ENCODE measurements at places on chromosomes 12 and 14.

GRCh38 chr14:66365388-66365787, 120.8 kb upstream of the CCDC196 start:
- no peak for DNase-seq

- DNase-seq: no peak
Measured at GRCh38 chr14:69712599-69713088, 54.3 kb upstream of the SRSF5 start.

GRCh38 chr14:32784405-32784804, 154.3 kb upstream of the NPAS3 start:
- no peak for DNase-seq

GRCh38 chr14:59215322-59215721, 26.9 kb downstream of the DAAM1 start:
- no peak for DNase-seq

- no peak for DNase-seq
Measured at GRCh38 chr14:102909911-102910310, 12.6 kb upstream of the AMN start.

GRCh38 chr14:69610874-69611171, 573 bp upstream of the SUSD6 start:
- no peak for DNase-seq

- DNase-seq: no peak
Measured at GRCh38 chr12:102215992-102216691, 18.5 kb upstream of the PMCH start.

DNA sequence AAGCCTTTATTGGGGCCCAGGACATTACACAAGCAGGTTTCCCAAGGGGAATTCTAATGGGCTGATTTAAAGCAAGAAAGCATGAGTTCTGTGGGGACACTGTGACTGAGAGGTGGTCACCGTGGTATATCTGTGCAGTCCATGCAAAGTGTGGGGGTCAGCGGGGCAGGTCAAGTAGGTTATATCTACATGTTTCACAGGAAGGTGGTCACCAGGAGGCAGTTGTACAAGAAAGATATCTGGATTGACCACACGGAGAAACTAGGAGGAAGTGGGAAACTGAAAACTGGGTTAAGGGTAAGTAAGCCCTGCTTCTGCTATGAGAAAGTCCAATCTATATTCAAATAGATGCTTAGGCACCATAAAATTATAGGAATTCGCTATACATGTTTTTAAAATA, 77.8 kb upstream of the CNOT2 start:
- no peak for DNase-seq

GRCh38 chr14:42437809-42438208, 831.1 kb downstream of the LRFN5 start:
- DNase-seq: no peak

DNA sequence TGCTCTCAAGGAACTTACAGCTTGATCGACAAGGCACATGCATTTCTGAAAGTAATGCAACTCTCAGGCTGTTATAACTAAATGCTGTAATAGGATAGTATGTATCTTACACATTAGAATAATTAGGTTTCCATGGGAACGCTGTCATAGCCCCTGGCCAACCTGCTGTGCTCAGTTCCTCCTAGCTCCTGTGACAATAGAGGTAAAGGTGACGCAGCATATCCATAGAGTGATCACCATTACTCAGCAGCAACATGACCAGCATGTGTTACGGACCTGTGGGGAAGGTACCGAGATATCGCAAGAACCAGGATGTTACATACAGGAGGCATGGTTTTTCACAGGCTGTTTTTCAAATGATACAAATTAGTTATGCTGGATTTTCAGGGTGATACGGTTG, 150.7 kb downstream of the CAND1 start:
- no peak for DNase-seq

GRCh38 chr12:123442774-123443173, 6.3 kb upstream of the RILPL2 start:
- DNase-seq: no peak

GRCh38 chr14:86305058-86305457, 775.1 kb downstream of the FLRT2 start:
- DNase-seq: no peak

DNA sequence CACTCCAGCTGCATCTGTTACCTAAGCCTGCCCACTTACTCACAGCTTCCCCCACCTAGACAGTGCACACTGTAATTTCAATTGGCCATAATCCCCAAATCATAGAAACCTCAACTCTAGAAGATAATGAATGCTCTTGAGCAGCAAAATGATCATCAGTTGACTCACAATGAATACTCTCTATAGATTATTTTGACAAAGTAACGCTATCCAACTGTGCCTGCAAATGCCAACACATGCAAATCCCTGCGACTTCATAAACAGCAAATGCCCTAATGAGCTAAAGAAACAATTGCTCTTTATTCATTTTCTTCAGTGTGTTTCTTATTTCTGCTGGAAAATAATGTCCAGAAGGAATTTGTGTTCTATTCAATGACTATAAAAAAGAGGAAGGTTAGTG, 319.5 kb downstream of the PAWR start:
- no peak for DNase-seq

- DNase-seq: no peak
Measured at GRCh38 chr12:77914081-77914488, 83.4 kb downstream of the NAV3 start.

DNA sequence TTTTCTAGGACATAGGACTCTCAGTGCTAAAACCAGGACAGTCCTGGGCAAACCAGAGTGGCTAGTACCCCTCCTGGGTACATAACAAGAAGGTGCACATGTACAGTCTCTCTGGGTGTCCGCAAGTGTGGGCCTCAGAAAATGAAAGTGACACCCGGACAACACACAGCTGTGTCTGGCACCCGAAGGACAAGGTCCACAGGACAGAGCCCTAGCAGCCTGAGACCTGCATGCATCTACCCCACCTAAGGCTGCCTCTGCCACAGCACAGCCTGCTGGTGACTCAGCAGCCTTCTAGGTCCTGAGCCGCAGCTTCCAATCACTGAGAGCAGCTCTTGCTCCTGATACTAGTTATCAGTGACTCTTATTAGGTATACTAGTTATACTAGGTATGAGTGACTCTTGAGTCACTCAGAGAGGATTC, 784.1 kb upstream of the TBX3 start:
- DNase-seq: no peak

GRCh38 chr14:78484028-78484427, 313.9 kb downstream of the NRXN3 start:
- DNase-seq: no peak

DNA sequence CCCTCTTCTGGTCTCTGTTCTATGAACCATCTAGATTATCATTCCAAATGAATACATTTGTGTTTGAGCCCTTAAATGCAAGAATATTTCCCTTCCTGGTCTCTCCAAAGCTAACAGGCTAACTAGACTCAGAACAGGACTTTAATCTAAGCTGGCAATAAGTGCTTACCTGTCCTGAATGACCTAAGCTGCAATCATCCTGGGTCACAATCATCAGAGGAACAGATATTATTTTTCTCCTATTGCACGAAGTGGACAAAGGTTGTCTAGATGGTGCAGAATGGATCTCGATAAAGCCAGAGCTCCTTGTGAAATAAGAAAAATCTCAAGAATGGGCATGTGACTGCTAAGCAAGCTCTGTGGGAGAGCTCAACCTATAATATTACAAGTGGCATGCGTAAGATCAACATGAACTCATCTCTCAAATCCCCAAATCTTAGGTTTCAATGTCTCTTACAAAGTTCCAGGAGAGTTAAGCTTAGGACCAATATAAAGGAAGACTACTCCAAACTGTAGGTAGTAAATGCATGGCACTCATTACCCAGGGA, 10.6 kb upstream of the NUMB start:
- DNase-seq: no peak

DNA sequence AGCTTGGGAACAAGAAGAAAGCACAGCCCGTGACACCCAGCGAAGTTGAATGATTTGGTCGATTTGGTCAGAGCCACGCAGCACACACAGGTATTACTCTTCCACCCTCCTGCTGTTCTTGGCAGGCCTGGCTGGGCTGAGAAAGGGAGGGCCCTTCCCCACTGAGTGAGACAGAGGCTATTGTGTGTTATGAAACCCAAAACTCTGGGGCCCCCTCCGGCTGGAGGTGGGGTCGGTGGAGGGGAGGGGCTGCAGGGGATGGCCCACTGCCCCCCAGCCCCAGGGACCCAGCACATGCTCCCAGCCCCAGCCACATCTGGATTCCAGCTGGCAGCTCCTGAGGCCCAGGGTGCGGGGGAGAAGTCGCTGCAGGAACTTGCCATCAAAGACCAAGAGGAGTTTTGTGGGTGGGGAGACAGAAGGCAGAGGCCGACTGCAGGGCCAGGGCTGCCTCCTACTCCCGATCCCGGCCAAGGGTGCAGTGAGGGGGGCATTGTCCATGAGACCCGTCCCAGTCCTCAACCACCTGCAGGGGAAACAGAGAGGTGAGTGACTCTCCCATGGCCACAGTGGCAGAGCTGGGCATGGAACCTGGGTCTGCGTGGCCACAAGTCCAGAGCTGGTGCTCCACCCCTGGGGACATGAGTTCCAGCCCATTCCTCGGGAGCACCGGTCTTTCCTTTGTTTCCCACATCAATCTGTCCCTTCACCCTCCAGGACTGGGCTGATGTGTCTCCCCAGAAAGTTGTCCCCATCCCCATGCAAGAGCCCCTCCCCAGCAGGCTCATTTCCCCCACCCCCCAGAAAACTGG, 8.7 kb downstream of the TMEM119 start:
- DNase-seq: no peak

GRCh38 chr14:81033698-81034240, 78.3 kb downstream of the TSHR start:
- DNase-seq: no peak

GRCh38 chr12:15897433-15897832, 13.7 kb upstream of the DERA start:
- no peak for DNase-seq

- DNase-seq: peak; percentile 94
Measured at GRCh38 chr12:53696285-53696654, 20.4 kb upstream of the ATP5MC2 start.

GRCh38 chr12:113727651-113728061, 238.5 kb downstream of the RBM19 start:
- DNase-seq: no peak

GRCh38 chr12:94754653-94755052, 104.3 kb upstream of the TMCC3 start:
- DNase-seq: no peak

- DNase-seq: no peak
Measured at GRCh38 chr14:102518063-102518648, 8.6 kb upstream of the ANKRD9 start.

DNA sequence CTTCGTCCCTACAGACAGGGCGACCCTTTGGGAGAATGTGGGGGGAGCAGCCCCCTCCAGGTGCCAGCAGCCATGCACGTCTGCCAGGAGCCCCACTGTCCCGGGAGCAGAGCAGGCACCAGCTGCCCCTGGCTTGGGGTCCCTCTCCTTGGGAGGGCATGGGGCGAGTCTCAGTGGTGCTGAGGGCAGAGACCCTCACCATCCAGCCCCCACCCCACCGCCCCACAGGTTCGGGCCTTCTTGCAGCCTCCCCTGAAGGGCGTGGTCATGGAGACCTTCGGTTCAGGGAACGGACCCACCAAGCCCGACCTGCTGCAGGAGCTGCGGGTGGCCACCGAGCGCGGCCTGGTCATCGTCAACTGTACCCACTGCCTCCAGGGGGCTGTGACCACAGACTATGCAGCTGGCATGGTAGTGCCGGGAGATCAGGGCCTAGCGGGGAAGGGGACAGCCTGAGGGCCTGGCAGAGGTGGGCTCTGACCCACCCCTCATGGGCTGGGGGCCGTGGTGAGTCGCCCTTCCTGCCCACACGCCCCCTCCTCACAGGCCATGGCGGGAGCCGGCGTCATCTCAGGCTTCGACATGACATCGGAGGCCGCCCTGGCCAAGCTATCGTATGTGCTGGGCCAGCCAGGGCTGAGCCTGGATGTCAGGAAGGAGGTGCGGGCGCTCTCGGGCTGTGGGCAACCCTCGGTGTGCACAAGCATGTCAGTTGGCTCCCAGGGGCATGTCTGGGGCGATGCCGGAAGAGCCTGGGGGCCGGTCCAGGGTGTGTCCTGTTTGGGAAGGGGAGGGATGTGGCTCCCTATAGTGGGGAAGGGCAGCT, 18.8 kb downstream of the ASPG start:
- DNase-seq: no peak

DNA sequence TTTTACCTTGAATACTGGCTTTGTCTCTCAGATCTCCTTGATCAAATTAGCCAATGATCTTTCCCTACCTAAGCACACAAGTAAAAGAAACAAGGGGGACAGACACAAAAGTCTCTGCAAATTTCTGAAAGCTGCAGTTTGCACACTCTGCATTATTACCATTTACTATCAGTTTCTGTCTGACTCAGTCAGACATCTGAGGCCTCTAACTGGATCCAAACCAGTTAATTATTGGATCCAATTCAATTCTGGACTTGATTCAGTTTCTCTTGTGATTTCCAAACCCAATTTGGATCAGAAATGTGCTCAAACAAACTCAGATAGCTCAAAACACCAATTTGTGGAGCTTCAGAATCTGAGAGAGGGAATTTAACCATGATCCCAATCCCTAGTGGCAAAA, 16.6 kb downstream of the SSTR1 start:
- DNase-seq: no peak

DNA sequence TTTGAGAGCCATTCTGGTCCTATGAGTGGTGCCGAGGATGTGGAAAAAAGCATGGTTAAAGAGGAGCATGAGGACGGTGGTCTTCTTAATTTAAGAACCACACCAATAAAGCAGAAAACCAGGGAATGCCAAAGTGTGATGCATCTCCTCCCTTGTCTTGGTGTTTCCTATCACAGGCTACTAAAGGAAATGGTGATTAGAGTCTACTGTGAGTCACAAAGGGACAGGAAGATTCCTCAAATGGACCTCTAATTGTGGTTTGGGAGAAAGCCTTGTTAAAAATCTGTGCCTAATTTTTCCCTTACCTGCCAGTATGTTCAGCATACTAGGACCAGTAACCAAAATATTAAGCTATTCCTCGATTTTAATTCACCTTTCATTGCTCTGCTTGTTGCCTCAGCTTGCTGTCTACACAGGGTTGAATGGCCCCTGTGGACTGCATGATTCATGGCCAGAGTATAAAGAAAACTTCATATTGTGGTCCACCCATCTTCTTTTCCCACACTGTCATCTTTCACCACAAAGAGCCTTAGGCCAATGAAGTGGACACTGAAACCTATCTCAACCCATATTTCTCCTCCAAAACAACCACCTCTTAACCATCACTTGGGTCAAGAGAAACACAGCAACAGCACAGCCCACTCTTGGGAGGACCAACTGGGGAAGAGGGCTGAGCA, 38.8 kb downstream of the DIO2 start:
- no peak for DNase-seq
